ENCODE measurements at places on chromosomes 4 and X.

DNA sequence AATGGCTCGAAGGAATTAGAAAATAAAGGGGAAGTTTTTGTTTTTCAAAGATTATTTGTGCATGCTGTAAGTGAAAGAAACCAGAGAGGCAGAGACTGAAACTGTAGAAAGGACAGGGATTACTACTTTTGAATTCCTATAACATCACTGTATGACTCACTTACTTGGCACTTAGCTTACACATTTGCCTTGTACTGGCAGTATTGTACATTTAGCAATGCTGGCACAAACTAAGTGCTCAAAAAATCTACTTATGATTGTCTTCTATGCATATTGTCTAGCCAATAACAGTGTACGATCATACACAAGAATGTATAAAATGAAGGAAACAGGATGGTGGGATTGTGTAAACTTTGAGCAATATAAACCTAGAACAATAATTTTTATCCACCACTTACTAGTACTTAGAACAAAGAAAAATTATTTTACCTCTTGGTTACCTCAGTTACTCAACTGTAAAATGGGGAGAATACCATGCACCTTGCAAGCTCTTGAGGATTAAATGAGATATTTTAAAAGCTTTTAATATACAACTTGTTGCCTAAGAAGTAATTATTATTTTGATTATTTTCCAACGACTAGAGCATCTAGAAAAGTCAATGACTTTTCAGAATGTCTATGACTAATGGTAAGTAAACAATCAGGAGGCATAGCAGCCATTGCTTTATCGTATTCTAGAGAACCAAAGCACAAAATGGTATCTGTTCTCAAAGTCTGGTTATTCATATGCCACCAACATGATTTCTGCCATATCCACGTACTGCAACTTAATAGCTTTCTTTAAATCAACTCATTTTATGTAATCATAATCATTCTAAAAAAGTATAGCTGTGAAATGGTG lies 4.7 kb downstream of the FAM120C start:
- DNase-seq = no peak

DNA sequence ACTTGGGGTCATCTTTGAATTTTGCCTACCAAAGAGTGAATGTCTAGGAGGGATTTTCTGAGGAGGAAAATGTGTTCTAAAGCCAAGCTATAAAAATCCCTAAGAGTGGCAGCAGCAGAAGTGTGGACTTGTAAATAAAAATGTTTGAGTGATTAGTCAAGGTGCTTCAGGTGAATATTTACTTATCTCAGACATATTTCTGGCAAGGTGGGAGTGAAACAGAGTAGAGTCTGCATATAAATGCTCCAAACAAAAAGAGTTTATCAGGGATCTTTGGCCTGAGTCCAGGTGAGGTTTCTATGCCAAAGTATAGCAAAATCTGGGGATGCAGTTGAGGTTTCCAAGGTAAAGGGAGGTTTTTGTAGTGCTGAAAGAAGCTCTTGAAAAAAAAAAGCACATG lies 19.7 kb downstream of the CYSLTR1 start:
- no peak for DNase-seq

- no peak for DNase-seq
These were observed 20.9 kb upstream of the ZRSR2 start for GRCh38 chrX:15769300-15769954.

DNA sequence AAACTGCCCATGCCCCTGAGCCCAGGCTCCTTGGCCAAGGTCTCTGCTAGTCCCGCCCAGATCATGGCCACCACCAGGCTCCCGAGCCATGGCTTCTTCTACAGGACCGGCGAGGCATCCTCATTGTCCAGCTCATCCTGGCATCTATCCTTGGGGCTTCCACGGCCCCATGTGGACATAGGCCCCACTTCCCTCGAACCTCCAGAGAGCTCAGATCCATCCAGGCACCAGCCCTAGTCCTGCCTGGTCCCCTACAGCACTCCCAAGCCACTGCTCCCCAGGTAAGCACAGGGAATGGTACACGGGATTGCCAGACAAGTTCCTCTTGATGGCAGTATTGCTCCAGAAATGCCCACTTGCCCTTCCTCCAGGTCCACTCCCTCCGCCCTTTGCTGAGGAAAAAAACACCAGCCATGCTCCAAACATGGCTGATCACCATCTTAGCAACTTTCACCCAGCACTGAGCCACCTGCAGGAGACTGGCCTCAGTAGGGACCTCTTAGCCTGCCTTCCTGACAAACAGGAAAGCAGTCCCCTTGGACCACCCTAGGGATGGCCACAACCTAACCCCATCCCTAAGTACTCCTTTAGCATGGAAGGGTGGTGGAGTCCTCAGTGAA lies 272.1 kb upstream of the AGTR2 start:
- DNase-seq = no peak

- no peak for DNase-seq
These were observed 54.6 kb upstream of the RAPGEF2 start for GRCh38 chr4:159048166-159048886.

DNA sequence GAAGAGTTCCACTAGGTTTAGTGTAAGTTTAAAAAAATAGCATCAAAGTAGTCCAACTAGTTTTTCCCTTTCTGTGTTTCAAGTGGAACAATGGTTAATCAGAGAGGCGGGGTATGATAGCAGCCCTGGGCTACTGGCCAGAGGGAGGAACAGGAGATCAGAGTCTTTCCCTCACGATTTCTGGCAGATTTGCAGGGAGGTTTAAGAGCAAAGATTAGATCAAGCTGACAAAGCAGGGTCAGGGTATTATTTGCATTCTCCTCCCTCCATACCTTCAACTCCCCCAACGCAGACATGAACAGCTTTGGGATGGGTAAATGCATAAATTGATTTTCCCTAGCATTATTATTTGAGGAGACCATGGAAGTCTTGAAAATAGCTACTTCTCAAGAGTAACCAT lies 277.6 kb upstream of the DIAPH2 start:
- no peak for DNase-seq

DNA sequence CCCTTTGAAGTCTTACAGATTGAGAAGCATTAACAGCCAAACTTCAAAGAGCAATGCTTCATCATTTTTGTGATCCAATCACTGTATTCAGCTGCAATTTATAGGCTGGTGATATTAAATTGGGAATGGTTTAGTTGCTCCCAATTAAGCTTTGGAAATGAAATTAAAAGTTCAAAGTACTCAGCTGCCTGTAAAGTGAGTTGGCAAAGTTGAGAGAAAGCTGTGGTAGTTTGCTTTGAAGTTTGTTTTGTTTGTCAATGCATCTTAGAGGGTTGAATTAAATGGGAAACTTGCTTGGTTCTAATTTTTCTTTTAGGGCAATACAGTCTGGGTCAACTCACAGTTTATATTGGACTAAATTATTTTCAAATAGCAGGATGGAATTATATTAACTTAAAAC lies 238.4 kb upstream of the CTSO start:
- DNase-seq = no peak

DNA sequence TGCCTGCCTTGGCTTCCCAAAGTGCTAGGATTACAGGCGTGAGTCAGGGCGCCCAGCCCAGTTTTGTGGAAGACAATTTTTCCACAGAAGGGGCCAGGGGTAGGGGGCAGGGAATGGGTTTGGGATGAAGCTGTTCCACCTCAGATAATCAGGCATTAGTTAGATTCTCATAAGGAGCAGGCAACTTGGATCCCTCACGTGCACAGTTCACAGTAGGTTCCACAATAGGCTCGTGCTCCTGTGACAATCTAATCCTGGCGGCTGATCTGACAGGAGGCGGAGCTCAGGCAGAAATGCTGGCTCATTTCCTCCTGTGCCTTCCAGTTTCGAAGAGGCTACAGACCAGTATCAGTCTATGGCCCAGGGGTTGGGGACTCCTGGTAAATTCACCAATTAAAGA lies 491.6 kb upstream of the AADAT start:
- DNase-seq = no peak

DNA sequence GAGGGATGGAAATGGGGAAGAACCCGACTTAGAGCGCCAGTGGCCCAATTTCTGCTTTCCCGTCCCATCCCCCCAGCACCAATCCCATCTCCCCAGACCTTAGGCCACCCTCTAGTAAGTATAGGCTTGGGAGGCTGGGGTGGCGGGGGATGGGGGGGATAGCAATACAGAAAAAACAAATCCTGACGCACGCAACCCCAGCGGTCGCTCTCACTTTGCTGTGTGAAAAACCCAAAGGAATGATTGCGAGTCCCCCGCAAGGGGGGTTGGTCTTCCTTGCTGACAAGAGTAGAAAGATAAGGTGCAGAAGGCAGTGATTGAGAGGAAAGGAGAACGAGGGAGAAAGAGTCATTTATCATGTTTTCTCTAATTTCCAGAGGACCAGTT lies 863 bp downstream of the CPE start:
- DNase-seq = no peak

GRCh38 chr4:77599378-77599777 lies 6.2 kb upstream of the CXCL13 start:
- peak; percentile 23 for DNase-seq

DNA sequence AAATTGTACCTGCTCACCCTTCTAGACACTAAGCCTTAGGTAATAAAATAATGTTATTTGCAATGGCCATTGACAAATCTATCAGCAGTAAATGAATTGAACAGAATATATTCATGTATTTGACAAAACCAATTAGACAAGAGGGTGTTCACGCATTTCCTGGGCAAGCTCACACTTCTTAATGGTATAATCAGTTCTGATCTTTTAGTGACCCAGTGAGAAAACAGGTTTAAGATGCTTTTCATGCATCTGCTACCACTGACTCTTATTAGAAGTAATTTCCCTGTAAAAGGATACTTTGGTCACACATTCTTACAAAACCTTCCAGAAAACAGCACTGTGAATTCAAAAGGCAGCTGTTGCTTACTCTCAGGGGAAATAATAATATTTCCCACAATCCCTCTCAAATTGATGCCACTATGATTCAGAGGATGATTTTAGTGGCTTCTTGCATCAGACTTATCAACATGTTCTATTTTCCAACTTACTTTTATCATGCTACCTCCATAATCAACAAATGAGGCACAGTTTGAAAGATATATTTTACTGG lies 313.9 kb upstream of the NWD2 start:
- no peak for DNase-seq

- DNase-seq = no peak
These were observed 115.2 kb downstream of the SORCS2 start for GRCh38 chr4:7307394-7308099.

GRCh38 chr4:21888195-21888976 lies 60.2 kb downstream of the KCNIP4 start:
- DNase-seq = no peak

DNA sequence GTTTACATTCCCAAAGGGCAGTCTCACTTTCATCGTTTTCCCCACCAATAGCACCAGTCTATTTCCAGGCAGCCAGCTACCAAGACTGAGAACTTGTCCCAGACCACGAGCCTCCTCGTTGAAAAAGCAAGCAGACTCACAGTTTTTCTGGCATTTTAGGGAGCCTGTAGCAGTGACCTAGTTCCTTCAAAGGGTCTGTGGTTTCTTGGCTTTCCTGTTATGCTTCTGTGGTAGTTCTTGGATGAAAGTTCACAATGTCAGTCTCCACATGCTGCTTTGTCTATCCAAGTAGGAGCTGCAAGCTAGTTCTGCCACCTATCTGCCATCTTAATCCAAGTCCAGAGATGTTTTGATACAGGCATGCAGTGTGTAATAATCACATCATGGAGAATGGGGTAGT lies 151.6 kb upstream of the ZC4H2 start:
- no peak for DNase-seq

- no peak for DNase-seq
These were observed 3.1 kb upstream of the ZFX start for GRCh38 chrX:24146283-24146949.

DNA sequence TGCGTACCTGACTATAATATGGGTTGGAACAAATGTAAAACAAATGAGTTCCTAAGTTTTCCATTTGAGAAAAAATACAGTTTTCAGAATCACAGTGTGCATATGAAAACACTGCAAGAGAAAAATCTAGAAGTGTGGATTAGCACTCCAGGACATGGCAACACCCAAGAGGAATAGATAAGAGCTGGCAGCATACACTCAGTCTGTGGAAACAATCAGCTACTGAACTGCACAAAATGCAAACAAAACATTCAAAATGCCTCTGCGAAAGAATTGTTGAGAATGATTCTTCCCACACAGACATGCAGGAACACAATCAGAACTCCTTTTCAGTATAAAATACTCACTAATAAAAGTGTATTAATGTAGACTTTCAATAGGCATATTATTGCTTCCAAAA lies 39.9 kb downstream of the ATP8A1 start:
- no peak for DNase-seq

DNA sequence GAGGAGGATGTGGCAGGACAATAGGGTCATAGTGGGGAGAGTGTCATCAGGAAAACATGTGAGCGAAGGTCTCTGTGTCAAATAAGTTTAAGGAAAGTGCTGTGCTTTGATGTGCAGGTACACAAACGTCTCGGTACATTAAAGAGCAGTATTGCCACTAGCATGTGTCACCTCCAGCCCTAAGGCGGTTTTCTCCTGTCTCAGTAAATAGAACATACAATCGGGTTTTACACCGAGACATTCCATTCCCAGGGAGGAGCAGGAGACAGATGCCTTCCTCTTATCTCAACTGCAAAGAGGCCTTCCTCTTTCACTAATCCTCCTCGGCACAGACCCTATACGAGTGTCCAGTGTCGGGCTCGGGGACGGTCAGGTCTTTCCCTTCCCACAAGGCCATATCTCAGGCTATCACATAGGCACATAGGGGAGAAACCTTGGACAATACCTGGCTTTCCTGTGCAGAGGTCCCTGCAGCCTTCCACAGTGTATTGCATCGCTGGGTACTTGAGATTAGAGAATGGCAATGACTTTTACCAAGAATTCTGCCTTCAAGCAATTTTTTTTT lies 684.5 kb downstream of the PDHA2 start:
- DNase-seq = no peak

- DNase-seq = no peak
These were observed 2.8 kb upstream of the CRLF2 start for GRCh38 chrX:1215123-1215823.

- DNase-seq = no peak
These were observed 20.0 kb upstream of the S100G start for GRCh38 chrX:16629909-16630308.

GRCh38 chr4:185874516-185875230 lies 62.7 kb upstream of the SORBS2 start:
- DNase-seq = no peak

DNA sequence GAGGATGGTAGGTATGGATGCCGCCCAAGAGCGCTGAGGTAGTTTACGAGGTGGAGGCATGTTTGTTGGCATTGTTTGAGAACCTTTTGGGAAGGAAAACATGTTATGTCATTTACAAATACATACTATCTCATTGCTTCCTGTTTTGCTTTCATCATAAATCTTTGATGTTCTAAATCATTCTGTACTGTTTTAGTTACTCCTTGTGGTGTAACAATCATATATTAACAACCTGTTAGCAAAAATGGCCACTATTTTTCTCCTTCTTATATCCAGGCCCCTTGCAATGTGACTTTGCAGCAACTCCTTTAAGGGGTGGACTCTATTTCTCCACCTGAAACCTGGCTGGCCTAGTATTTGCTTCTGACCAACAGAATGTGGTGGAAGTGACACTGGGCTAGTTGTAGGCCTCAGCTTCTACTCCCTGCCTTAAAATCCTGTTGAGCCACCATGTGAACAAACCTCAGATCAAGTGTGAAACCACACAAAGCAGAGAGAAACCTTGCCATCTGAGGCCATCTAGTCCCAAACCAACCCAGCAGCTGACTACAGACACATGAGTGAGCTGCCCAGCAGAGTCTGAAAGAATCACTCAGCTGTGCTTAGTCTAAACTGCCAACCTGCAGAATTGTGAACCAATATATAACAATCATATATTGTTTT lies 15.8 kb upstream of the CXorf38 start:
- DNase-seq = no peak

- DNase-seq = no peak
These were observed 33.4 kb downstream of the SPRY1 start for GRCh38 chr4:123430031-123430430.

All from AML-193 (cell line).